ENCODE measurements at places on chromosomes 12 and 14. TPM values are rescaled to one million over a fixed set of nuclear protein-coding genes. Genes with fewer than 3 reads are reported as not detected.

The CD163 gene
- 9.4 TPM for polyA plus RNA-seq

The BICDL1 gene
- 34.3 TPM for polyA plus RNA-seq

The MIPOL1 gene
- 11.4 TPM for polyA plus RNA-seq

The PPP1R13B gene
- 30.9 TPM for polyA plus RNA-seq

The TAS2R19 gene
- polyA plus RNA-seq: 1.8 TPM

The MMAB gene
- polyA plus RNA-seq: 32.4 TPM

The CLECL1 gene
- 0.19 TPM for polyA plus RNA-seq

The BRAP gene
- 22.0 TPM for polyA plus RNA-seq

The ANO4 gene
- polyA plus RNA-seq: 0.92 TPM
